WTC11 (cell line): ENCODE measurements at places on chromosomes 7 and 10. TPM values are rescaled to one million over a fixed set of nuclear protein-coding genes. Genes with fewer than 3 reads are reported as not detected.

- no peak for DNase-seq
Observed at GRCh38 chr10:71832967-71833366, 18.1 kb downstream of the PSAP start.

DNA sequence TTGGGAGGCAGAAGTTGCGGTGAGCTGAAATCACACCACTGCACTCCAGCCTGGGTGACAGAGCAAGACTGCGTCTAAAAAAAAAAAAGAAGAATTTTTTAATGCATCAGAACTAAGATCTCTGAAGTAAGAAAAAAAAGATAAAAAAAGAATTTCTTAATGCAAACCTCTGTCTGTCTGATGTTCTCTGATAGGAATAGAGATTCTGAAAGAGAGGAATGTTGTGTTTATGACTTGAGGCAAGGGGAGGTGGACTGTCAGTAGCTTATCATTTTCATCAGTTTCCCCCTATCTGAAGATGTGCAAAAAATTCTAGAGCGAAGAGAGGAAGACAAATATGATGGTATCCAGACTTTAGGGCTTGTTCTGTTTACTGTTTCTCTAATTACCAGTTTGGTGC, 121.5 kb downstream of the SEC23IP start:
- no peak for DNase-seq

GRCh38 chr10:16603308-16603707, 81.6 kb upstream of the C1QL3 start:
- DNase-seq: no peak

DNA sequence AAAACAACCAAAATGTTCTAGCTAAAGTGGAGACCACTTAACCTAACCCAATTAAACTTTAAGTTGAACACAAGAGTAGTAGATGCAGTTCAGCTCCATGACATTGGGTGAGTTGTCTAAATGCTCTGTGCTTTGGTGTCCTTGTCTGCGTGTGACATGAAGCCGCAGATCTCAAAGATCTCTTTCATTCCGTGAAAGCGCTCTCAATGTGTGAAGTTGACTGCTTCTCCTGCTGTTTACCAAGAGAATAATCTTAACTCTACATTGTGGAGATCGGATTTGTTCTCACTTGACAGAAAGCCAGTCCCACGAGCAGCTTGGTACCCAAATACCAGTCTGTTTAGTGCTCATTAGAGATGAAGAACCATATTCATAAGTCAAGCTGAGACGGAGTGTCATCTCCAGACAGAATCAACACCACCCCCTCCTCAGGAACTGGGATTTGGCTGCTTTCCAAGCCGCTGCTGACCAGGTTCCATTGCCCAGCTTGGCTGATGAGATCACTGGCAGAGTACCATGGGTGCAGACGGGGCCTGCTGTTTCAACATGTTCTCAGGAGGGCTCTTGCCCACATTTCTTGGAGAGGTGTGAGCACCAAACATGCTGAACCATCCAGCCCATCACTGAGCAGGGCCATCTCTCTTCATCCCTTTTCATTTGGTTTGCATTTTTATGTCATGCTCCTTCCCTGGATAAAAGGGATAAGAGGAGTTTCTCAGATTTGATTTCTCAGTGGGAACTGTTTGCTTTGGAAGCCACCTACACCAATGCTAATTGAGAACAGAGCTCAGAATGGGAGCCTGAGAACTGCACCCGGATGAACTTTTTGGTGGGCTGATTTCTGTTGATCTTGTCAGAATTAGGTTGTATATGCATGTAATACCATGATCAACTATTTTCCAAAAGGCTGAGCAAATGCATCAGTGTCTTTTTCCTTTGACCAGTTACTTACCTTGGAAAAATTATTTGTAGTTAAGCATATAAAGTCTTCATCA, 95.8 kb upstream of the AGBL3 start:
- DNase-seq: no peak

AGAP6 gene
- 16.8 to 19.0 TPM (median 17.3 TPM) in 3 replicates for total RNA-seq

DNA sequence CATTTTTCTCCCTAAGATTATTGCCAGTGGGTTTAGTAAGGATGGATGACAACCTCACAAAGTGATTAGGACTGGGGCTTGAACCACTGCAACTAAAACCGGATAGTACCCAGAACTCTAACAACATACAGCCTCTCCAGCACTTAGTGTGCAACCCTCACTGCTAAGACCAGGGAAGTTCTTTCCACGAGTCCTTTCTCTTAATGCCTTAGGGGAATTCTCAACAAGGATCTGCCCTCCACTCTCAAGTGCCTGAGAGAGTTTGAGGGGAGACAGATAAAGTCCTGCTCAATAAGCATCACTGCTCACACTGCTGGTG, 104.6 kb downstream of the NRP1 start:
- no peak for DNase-seq

SMKR1 gene
- 0.23 to 0.50 TPM (median 0.34 TPM) in 3 replicates for total RNA-seq
